H1 (cell line): ENCODE measurements at places on chromosomes 11 and 22.

- H3K36me3 ChIP-seq, result no peaks in the 10 kb centered on the region; the same call in 1 of the 2 replicates
- DNase-seq, result no peak
- no peaks in the 10 kb centered on the region for H3K27me3 ChIP-seq
- no peaks in the 10 kb centered on the region for H3K4me1 ChIP-seq
- H3K4me3 ChIP-seq, result no peak overlapping the region
- no peak overlapping the region for H3K27ac ChIP-seq
Observed at GRCh38 chr11:130216221-130216550, 56.6 kb downstream of the ST14 start.

- H3K4me3 ChIP-seq, result no peak overlapping the region
- no peaks in the 10 kb centered on the region for H3K36me3 ChIP-seq
- no peak for DNase-seq
Observed at GRCh38 chr11:101825531-101825930, 89.3 kb upstream of the CEP126 start.

DNA sequence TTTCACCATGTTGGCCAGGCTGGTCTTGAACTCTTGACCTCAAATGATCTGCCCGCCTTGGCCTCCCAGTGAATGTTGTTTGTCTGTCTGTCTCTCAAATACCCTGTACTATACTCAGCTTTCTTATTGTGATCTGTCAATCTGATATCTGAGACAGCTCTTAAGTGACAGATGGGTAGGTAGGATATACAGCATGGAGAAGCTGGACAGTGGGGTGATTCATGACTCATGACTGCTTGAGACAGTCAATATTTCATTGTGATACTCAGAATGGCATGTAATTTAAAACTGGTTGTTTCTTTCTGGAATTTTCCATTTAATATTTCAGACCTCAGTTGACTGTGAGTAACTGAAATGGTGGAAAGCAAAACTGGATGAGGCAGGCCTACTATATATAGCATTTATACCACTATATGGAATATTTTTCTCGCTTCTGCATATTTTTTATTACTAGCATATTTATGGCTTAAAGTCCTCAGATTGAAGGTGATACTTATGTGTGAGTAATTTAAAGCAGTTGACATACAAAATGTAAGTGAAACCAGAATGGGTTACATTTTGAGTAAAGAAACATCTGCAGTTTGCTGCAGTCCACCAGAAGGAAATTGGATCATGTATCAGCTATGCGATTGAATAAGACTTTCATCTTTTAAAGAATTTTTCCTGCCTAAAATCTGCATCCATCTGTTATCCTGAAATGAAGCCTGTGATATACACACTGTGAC, 22.3 kb downstream of the ARHGAP42 start:
- H3K27ac ChIP-seq, result no peak overlapping the region
- H3K4me1 ChIP-seq, result no peaks in the 10 kb centered on the region
- no peak overlapping the region for H3K4me3 ChIP-seq
- H3K27me3 ChIP-seq, result no peaks in the 10 kb centered on the region
- no peak for DNase-seq

GRCh38 chr11:16817351-16817750, 78.9 kb downstream of the C11orf58 start:
- H3K27ac ChIP-seq, result no peak overlapping the region
- no peaks in the 10 kb centered on the region for H3K36me3 ChIP-seq

- no peak overlapping the region for H3K4me3 ChIP-seq
- no peak for DNase-seq
- H3K27ac ChIP-seq, result no peak overlapping the region
- H3K36me3 ChIP-seq, result no peaks in the 10 kb centered on the region
- peaks cover 33% of the 10 kb centered on the region for H3K27me3 ChIP-seq
Observed at GRCh38 chr22:32199961-32200360, 4.9 kb downstream of the RFPL2 start.
